ENCODE measurements at places on chromosomes 7 and 10.

- no peak for DNase-seq
Measured at GRCh38 chr10:66822801-66823200, 103.0 kb upstream of the LRRTM3 start.

- peak; percentile 56 for DNase-seq
Measured at GRCh38 chr7:33762911-33763306, 142.4 kb upstream of the BMPER start.

DNA sequence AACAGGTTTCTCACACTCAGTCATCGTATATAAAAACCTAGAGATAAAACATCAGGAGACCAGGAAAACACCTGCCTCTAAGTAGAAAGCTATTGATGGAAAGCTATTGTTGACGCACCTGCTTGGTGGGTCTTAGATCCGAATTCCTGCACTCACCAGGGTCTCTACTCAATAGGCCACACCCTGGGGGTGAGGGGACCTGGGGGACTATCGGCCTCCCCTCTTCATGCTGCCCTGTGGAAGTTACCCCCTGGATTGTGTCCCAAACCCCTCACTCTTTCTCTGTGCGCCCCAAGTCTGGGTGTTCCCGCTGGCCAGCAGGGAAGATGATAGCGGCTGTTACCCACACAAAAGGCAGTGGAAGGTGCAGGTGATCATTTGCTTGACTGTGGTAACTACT, 313.0 kb downstream of the WDR37 start:
- DNase-seq = no peak

DNA sequence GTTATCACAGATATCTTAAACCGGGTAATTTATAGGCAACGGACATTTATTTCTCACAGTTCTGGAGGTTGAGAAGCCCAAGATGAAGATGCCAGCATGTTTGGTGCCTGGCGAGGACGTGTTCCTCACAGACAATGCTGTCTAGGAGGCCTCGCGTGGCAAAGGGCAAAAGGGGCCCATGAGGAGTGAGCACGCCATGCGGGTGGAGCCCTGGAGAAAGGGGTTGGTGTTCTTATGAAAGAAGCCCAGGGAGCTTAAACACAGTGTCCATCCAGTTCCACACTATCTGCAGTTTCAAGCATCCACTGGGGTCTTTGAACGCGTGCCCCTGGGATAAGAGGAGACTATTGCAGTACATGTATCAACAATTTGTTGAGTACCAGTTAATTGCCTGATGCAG, 51.4 kb downstream of the CXCL12 start:
- DNase-seq = no peak

DNA sequence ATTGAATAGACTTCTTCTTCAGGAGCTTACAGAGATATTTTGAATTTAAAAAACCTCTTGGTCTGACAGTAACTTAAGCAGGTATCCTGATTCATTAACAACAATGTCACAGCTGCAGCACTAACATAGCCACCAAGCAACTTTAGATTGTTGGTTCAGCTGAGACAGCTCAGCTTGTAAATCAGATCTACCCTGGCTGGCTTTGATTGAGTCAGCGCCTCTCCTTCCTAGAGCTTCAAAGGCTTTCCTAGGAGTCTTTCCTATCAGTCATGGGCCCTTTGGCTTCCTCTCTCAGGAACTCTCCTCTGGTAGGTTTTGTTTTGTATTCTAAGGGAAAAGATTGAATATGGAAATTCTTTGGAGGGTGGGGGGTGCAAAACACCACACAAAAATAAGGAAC, 70.7 kb upstream of the STEAP4 start:
- DNase-seq = no peak

DNA sequence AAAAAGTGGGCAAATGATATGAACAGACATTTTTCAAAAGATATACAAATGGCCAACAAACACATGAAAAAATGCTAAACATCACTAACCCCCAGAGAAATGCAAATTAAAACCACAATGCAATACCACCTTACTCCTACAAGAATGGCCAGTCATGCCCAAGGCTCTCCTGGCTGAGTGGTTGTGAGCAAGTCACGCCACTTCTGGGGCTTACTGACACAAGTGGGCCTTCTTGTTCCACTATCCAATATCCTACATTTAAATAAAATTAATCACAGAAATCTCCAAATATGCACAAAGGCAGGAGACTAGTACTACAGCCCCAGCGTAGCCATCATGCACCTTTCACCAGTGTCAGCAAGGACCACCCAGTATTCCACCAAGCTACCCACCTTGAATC, 181.9 kb downstream of the TNS3 start:
- DNase-seq = no peak

DNA sequence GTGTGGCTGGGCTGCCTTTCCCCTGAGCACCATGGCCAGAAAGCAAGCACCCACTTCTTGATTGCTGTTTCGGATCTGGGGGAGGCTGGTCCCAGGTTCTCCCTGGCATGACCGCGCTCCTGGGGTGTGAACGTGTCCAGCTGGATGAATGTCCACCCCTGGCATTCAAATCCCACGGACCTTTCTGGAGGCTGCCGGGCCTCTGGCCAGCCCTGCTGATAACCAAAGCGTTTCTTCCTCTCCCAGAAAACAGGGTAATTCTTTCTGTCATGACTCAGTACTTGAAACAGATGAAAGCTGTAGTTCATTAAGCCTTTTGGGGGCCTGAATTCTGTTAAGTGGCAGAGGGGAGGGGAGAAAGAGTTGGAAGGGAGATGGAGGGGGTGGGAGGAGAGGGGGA, 73.1 kb upstream of the SAMD8 start:
- peak; percentile 46 for DNase-seq

DNA sequence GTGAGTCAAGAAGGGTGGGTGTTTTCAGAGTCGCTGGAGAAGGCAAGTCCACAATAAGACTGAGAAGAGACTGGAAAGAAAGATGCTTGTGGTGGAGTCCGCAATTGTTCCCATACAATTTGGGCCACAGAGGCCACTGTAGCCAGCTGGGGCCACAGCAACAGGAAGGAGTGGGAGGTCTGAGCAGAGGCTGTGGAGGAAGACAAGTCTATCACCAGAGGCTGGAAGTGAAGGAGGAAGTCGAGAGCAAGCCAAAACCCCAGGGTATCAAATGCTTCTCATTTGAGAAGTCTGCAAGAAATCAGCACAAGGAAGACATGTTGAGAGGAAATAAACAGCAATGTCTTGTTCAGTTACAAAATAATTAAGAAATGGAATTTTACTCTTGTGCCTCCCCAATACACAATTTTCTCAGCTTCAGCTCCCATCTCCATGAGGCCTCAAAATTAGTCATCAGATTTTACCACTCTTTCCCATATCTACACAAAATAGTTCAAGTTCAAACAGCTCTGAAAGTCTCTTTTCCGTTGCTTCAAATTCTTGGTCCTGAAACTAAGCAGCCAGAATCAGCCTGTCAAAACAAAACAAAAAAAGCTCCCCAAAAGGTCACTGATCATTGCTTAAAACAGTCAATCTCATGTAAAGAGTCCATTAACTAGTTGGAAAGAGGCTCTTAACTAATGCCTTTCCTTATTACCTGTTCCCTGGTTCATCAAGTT, 31.6 kb downstream of the SLC16A12 start:
- DNase-seq = no peak

GRCh38 chr7:36210291-36210922, 57.4 kb downstream of the EEPD1 start:
- DNase-seq = peak; percentile 41

DNA sequence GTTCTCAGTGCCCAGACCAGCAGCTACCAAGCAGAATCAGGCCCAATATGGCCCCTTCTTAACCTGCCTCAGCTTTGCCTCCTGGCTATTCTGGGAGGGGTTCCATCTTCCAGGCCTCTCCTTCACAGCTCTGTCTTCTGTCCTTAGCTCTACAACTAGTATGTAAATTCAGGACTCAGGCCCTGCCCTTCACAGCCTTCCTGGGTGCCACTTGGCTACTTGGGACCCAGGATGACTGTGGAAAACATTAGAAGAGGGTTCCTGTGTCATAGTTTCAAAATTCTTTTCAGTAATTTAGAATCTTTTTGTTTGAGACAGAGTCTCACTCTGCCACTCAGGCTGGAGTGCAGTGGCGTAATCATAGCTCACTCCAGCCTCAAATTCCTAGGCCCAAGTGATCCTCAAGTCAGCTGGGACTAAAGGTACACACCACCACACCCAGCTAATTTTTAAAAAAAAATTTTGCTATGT, 33.2 kb upstream of the PAPSS2 start:
- DNase-seq = no peak

DNA sequence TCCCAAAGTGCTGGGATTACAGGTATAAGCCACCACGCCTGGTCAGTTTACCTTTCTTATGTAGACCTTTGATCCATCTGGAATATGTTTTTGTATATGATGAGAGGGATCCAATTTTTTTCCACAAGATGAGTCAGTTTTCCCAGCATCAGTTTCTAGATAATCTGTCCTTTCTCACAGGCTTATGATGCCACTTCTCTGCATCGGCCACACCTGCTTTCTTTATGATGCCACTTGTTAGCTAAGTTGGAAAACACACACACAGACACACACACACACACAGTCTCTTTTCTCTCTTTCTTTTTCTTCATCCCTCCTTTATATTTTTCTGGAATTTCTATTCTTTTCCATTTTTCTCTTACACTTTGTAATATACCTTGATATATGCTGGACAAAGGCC, 240.8 kb downstream of the BICC1 start:
- DNase-seq = no peak

DNA sequence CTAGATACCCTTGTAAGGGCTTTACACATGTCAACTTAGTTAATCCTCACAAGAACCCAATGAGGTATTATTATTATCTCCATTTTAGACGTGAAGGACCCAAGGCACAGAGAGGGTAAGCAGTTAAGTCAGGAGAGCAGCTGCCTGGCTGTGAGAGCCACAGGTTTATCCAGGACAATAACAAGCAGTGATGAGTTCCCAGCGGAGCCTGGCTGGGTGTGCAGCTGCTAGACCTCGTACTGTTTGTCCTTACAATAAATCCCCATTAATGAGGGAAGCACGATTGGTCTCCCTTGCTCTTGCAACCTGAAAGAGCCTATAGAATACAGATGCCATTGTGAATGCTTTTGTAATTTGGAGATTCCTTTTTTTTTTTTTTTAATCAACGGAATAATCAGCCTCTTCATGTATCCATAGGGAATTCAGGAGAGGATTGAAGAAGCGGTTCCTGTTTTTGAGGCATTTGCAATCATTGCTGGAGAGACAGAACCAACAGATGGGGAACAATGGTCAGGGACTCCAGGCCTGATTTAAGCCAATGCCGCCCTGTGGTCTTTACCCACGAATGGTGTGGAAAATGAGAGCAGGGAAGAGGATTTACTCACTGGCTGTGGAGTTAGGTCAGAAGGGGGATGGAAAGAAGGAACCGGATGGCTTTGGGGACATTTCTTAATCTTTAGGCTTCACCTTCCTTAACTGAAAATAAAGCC, 12.3 kb upstream of the ASB4 start:
- DNase-seq = no peak

DNA sequence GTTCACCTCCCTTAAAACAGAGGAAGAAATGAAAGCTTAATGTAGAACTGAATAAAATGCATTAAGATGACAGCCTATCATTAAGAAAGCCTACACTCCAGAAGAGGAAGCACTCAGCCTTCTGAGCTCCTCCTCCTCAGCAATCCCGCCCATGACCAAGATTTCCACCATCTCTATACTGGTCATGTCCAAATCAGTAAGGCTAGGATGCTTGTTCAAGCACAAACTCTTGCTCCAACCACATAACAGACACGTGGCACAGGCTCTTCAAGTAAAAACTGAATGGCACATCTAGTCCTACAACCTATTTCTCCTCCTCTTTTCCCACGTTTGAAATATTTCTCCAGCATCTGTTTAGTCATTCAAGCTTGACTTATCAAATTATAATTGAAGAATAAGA, 454.1 kb downstream of the PARD3 start:
- DNase-seq = no peak

GRCh38 chr7:101466871-101467270, 104.2 kb downstream of the COL26A1 start:
- no peak for DNase-seq

DNA sequence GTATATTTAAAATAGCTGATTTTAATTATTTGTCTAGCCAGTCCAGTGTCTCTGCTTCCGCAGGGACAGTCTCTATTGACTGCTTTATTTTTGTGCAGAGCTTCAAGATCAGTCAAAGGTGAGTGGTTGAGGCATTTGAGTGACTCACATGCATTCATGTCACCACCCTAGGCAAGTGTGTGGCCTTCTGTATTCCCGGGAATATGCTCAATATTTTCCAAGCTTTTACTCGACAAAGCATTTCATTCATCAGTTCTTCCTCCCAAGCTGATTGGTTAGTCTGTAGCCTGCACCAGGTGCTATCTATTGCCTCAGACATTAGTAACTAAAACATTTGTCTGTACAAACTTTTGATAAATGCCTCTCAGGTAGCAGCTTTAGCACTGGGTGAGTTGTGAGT, 471.5 kb upstream of the NRG3 start:
- no peak for DNase-seq

DNA sequence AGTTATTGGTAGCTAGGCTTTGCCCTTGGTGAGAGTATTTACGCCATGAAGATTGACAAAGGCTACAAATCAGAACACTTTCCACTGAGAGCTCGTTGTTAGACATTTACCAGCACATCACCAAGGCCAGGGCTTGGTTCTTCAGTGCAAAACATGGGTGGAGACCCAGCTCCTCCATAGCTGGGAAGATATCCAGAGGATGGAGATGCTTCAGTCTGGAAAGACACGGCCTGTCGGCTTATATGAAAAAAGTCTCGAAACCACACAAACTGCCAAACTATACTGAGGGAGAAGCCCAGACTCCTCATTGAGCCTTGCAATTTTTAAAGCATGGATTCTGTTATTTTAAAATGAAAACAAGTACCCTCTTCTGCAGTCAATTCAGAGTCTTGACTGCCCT, 83.4 kb upstream of the ANLN start:
- no peak for DNase-seq

GRCh38 chr7:45159296-45159695, 1.7 kb downstream of the RAMP3 start:
- no peak for DNase-seq

- DNase-seq = no peak
Measured at GRCh38 chr7:127911968-127912511, 119.2 kb downstream of the LRRC4 start.

DNA sequence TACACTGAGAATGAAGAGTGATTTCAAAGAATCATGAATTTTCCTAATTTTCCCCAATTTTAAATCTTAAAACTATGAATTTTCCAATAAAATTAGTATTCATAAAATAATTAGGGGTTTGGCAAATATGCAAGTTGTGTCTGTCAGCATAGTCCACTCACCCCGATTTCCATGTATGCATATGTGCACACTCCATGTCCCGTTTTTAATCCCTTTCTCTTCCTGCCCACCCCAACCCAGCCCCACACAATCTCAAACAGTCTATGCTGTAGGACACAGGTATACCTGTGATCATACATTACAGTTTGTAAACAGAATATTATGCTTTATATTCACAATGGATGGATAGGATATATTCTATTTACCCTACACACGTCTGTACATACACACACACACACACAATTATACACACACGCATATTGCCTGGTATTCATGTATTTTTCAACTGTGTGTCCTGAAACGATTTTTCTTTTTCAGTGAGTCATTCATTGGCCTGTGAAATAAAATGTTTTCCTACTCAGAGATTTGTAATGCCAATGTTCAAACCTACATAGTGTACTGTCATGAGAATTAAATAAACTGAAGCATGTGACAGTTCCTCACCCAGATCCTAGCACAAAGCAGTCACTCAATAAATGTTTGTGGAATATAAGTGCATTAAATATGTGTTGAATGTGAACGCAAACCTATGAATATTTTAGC, 144.3 kb downstream of the PDE1C start:
- no peak for DNase-seq

- DNase-seq = peak; percentile 72
Measured at GRCh38 chr7:91243591-91244301, 20.5 kb upstream of the FZD1 start.

All from fibroblast of skin of right quadriceps (primary cell).